ENCODE measurements at places on chromosomes 7 and 10.

GRCh38 chr10:75426880-75427279, 4.5 kb upstream of the LRMDA start:
- DNase-seq = no peak

DNA sequence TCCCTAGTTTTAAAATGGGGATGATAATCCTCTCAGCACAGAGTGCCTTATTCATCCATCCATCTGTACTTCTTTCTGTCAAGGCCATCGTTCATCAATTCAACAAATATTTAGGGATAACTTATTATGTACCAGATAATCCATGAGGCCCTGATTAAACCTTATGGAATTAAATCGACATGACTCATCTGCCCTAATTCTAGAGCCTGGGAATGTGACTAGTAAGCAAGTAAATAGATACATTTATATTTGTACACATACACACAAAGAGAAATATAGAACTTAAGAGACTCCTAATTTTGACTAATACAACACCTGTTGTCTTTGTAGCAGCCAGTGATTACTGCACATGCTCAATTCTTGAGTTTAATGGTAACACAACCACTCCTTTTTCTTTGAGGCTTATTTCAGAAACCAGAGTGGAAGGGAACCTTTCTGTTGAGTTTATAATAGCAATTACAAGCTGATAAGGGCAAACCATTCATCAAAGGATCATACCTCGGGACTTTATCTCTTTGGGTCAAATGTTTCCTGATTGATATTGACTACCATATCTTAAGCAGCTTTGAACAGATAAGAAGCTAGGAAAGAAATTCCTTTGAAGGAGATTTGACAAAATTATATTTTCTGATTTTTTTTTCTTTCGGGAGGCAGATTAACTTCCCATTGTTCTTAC, 122.7 kb downstream of the ARID5B start:
- DNase-seq = no peak

DNA sequence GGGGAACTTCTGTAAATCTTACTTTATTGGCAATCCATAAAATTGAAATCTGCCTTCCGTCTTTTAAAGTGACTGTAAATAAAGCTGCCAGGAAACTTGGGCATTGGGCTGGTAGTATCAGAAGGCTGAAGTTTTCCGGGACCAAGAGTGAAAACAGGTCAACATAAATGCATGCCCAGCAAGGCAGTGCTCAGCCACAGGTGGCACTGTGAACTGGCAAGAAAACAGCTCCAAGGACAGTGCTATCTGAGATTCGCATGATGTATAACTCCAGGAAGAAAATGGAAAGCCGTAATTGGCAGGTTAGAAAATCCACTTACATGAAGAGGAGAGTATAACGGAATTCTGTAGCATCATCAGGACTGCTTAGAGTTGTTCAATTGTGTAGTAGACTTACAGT, 1.9 kb upstream of the INSYN2A start:
- no peak for DNase-seq

GRCh38 chr7:41544241-41544640, 158.6 kb downstream of the INHBA start:
- DNase-seq = no peak

- DNase-seq = no peak
Observed at GRCh38 chr7:26054386-26054785, 97.6 kb upstream of the NFE2L3 start.

GRCh38 chr7:80905334-80905733, 13.5 kb downstream of the SEMA3C start:
- DNase-seq = no peak

- no peak for DNase-seq
Observed at GRCh38 chr7:93622036-93623033, 47.8 kb upstream of the CALCR start.

Measured in right atrium auricular region (tissue), 2 donors.